ENCODE measurements at places on chromosomes 3 and 15.

GRCh38 chr15:75455424-75455981, 4.0 kb upstream of the SIN3A start:
- peak; percentile 73 for DNase-seq

DNA sequence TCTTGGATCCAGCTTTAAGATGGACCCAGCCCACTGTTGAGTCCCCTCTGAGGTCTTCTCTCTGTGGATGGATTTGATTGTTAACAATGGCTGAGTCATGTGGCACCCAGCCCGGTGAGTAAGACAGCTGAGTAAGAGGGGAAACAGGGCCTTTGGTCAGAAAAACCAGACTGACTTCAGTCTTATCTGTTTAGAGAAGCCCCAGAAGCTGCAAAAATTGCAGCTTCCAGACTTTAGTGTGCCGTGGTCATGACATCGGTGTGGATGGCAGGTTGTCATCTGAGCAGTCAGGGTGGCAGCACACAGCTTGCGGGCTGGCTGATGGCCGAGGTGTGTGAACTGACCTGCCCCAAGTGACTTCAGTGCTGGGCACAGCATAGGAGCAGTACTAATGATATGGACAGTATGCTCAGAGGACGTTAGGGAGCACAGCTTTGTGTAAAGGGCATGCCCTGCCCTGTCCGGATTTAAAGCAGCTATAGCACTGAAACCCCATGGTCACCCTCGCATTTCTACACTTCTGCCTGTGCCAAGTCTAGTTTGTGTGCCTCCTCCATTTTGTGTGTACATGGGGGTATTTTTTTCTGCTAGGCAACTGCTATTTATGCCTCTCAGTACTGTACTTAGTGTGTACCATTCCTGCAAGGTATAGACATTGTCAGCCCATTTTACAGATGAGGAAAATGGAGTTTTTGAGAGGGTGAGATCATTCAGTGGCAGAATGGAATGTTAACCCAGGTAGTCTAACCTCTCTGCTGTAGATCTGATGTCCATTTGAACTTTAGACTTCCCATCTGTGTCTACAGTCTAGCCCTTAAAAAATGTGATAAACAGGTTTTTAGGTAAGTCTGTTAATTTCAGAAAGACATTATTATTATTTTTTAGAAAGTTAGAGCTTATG, 44.4 kb downstream of the FLNB start:
- DNase-seq, result peak; percentile 9

GRCh38 chr3:146280864-146281263, 30.0 kb upstream of the PLSCR4 start:
- no peak for DNase-seq

GRCh38 chr15:61051569-61052031, 177.5 kb downstream of the RORA start:
- DNase-seq, result no peak

GRCh38 chr15:48202068-48202467, 4.0 kb upstream of the SLC12A1 start:
- DNase-seq, result no peak

GRCh38 chr3:8278448-8278847, 223.2 kb upstream of the LMCD1 start:
- no peak for DNase-seq

DNA sequence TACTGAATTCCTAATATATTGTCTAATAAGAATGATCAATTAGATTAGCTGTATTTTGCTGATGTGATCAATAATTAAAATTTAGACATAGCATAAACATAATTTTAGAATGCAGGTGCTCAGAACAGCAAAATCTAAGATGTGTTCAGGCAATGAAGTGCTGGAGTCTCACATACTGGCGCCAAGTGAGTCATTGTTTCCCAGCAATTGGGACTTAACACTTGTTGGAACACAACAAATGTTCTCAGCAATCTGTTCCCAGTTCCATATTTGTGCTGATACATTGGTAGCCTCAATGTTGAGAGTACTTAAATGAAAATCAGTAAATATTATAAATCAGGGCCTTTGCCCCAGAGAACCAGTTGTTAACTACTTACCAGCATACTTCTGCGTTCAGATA, 619.0 kb downstream of the ROBO1 start:
- DNase-seq, result no peak

- no peak for DNase-seq
These were observed 176.1 kb upstream of the THBS1 start for GRCh38 chr15:39404767-39405181.

All from stimulated activated CD4-positive, alpha-beta T cell treated with anti-CD3 and anti-CD28 coated beads, Interleukin-15, amount 100 ng/mL, for 1 hour (primary cell).